HuH-7 (cell line): ENCODE measurements at places on chromosomes 6 and 20.

DNA sequence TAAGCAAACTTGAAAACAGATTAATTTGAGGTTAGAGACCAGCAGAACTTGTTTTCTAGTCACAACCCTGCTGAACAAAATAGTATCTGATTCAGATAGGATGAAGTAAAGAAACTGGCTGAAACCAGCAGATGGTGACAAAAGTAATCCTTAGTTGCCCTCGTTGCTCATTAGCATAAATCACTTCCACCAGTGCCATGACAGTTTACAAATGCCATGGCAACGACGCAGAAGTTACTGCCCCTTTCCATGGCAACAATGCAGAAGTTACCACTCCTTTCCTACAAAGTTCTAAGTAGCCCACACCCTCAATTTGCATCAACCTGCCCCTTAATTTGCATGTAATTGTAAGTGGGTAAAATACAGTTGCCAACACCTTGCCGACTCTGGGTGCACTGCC is 23.7 kb downstream of the SNRPB start:
- no peak for DNase-seq

DNA sequence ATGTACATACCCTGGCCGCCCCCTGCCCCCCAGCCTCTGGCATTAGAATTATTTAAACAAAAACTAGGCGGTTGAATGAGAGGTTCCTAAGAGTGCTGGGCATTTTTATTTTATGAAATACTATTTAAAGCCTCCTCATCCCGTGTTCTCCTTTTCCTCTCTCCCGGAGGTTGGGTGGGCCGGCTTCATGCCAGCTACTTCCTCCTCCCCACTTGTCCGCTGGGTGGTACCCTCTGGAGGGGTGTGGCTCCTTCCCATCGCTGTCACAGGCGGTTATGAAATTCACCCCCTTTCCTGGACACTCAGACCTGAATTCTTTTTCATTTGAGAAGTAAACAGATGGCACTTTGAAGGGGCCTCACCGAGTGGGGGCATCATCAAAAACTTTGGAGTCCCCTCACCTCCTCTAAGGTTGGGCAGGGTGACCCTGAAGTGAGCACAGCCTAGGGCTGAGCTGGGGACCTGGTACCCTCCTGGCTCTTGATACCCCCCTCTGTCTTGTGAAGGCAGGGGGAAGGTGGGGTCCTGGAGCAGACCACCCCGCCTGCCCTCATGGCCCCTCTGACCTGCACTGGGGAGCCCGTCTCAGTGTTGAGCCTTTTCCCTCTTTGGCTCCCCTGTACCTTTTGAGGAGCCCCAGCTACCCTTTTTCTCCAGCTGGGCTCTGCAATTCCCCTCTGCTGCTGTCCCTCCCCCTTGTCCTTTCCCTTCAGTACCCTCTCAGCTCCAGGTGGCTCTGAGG is 7.6 kb downstream of the CDKN1A start:
- DNase-seq = no peak

- no peak for DNase-seq
Measured at GRCh38 chr20:48648482-48649051, 179.2 kb downstream of the PREX1 start.

- DNase-seq = no peak
Measured at GRCh38 chr6:43887906-43888683, 118.1 kb downstream of the VEGFA start.

DNA sequence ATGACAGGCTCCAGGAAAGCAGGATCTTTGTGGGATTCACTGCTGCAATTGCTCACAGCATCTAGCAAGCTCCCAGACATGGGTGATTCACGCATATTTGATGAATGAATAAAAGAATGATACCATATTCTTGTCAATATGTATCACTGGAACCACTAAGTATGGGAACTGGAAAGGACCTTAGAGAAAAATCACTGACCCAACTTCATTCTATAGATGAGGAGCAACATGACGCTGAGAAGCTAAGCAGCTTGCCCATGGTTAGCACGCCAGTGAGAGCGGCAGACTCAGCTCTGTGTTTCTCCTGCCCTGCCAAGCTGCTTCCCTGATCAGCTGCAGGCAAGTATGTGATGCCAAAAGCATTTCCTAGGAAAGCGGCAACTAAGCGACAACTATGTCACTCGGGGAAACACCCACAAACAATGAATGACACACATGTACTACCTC is 66.8 kb downstream of the PPP1R3G start:
- DNase-seq = no peak

GRCh38 chr6:25288518-25288917 is 9.3 kb downstream of the CARMIL1 start:
- no peak for DNase-seq

GRCh38 chr6:96522465-96523009 is 931 bp downstream of the UFL1 start:
- peak; percentile 14 for DNase-seq
